Peyer's patch (tissue), 4 donors: ENCODE measurements at places on chromosomes 7 and 10. TPM values are rescaled to one million over a fixed set of nuclear protein-coding genes. Genes with fewer than 3 reads are reported as not detected.

The LRRC17 gene
- 1.1 TPM for total RNA-seq

The TFR2 gene
- total RNA-seq: not detected

The FAM25A gene
- total RNA-seq: not detected

The STRIP2 gene
- 1.2 TPM for total RNA-seq

The FBXL13 gene
- total RNA-seq: 1.3 TPM

The NPTX2 gene
- 0.94 TPM for total RNA-seq

The SPDYE6 gene
- not detected for total RNA-seq

The MMD2 gene
- total RNA-seq: not detected

The MCM10 gene
- 1.3 TPM for total RNA-seq

DNA sequence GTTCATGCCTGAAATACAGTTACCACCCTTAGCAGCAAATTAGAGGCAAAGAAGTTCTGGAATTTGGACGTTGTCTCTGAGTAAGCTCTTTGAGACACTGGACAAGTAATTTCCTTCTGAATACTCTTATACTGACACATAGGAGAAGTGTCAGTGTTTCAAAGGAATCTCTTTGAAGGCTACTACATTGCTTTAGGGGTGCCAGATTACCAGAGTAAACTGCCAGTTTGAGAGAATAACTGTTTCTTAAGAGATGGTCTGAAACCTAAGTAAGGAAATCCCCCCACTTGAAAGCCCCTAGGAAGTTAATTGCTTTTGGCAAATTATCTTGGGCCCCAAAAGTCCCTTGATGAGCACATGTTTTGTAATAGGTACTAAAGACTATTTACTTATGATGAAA is 3.4 kb downstream of the FAS start:
- H3K36me3 ChIP-seq: no peaks in the 10 kb centered on the region
- H3K27ac ChIP-seq: peak overlapping the region; percentile 3
- no peak for DNase-seq
- peaks cover 39% of the 10 kb centered on the region for H3K4me1 ChIP-seq
- H3K4me3 ChIP-seq: no peak overlapping the region

DNA sequence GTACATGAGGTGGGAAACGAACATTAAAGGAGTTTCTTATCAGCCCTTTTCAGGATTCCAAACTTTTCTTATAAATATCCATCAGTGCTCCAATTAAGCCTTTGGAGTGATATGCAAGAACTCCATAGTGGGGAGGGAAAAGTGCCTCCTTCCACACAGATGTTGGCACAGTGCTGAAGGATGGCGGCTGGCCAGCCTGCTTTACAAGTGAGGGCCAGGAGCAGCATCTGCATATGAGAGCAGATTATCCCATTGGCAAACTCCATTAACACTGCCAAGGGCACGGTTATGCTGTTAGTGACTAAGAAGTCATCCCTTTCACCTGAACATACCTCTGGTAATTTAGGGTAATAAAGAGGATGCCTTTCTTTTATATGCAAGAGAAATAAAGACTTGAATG is 543.1 kb downstream of the CNTNAP2 start:
- no peaks in the 10 kb centered on the region for H3K36me3 ChIP-seq
- DNase-seq: no peak
- H3K27me3 ChIP-seq: no peaks in the 10 kb centered on the region
- no peak overlapping the region for H3K4me3 ChIP-seq
- H3K4me1 ChIP-seq: no peaks in the 10 kb centered on the region

DNA sequence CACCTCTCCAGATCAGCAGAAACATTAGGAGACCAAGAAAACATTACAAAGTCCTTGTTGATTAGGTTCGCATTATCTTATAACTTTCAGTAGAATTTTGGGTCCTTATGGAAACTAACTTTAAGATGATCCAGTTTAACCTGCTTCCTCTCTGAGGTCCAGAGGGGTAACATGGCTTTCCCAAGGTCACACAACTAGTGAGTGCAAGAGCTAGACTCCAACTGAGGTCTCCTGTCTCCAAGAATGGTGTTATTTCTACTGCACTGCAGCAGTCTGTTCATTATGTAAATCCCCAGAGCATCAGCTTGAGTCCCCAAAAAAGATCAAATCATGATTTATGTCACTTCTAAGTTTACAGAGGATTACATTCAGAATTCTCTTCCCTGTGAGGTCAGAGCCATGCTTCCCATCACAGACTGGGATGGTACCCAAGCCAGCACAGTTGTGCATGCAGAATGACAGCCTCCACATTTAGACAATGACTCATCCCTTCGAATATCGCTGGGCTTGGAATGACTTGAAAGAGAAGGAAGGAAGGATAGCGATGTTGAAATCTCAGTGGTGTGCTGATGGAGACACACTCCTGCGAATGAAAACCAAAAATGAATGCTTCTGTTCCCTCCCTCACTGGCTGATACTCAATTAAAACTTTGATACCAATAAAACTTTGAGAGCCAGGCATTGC is 163.1 kb upstream of the PLXNA4 start:
- no peak overlapping the region for H3K27ac ChIP-seq
- no peaks in the 10 kb centered on the region for H3K4me1 ChIP-seq
- no peaks in the 10 kb centered on the region for H3K27me3 ChIP-seq
- DNase-seq: no peak
- no peaks in the 10 kb centered on the region for H3K36me3 ChIP-seq

DNA sequence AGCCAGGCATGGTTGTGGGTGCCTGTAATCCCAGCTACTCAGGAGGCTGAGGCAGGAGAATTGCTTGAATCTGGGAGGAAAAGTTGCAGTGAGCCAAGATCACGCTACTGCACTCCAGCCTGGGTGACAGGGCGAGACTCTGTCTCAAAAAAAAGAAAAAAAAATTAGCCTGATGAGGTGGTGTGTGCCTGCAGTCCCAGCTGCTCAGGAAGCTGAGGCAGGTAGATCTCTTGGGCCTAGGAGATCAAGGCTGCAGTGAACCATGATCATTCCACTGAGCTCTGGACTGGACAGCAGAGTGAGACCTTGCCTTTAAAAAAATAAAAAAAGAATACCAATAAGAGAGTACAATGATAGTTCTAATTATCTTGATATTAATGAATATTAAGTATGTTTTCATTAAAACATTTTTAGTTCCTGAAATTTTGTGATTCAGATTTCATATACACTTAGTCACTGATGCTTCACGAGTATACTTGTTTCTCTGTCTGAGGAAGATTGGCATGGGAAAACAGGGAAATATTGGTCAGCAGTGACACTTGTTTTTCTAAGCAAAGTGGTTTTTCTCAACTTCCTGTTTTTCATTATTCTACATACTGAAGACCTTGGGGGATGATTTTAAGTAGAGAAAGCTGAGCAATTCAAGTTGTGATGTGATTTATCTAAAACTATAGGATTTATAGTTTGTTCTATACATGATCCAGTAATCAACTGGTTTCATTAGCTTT is 76.8 kb downstream of the ADK start:
- DNase-seq: no peak
- H3K4me3 ChIP-seq: no peak overlapping the region
- H3K27me3 ChIP-seq: no peaks in the 10 kb centered on the region

DNA sequence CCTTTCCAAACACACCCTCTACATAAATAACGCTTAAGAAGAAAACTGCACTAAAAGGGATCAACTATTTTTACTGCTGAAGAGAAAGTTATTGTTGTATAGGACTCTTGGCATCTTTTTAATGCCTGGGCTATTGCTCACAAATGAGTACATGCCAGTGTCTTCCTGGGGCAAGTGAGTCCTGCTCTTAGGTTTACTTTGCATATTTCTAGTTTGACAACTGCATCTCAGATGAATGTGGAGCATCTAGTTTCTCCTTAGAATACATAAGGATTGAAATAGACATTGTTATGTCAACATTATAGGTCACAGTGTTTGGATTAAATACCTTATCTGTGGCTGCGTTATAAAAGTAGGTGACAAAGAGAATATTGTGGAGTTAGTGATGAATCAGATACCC is 44.5 kb downstream of the PSMC2 start:
- no peaks in the 10 kb centered on the region for H3K27me3 ChIP-seq
- H3K4me3 ChIP-seq: no peak overlapping the region
- no peak for DNase-seq
- no peaks in the 10 kb centered on the region for H3K4me1 ChIP-seq

- H3K27ac ChIP-seq: no peak overlapping the region
- no peak for DNase-seq
- no peaks in the 10 kb centered on the region for H3K4me1 ChIP-seq
- no peaks in the 10 kb centered on the region for H3K36me3 ChIP-seq
- H3K27me3 ChIP-seq: no peaks in the 10 kb centered on the region
Measured at GRCh38 chr10:47035819-47036337, 124.7 kb downstream of the PTPN20 start.

GRCh38 chr7:143456992-143457793 is 13.9 kb downstream of the TAS2R60 start:
- H3K27me3 ChIP-seq: no peaks in the 10 kb centered on the region
- no peak overlapping the region for H3K4me3 ChIP-seq
- H3K27ac ChIP-seq: no peak overlapping the region
- H3K4me1 ChIP-seq: no peaks in the 10 kb centered on the region
- DNase-seq: no peak
- H3K36me3 ChIP-seq: no peaks in the 10 kb centered on the region

DNA sequence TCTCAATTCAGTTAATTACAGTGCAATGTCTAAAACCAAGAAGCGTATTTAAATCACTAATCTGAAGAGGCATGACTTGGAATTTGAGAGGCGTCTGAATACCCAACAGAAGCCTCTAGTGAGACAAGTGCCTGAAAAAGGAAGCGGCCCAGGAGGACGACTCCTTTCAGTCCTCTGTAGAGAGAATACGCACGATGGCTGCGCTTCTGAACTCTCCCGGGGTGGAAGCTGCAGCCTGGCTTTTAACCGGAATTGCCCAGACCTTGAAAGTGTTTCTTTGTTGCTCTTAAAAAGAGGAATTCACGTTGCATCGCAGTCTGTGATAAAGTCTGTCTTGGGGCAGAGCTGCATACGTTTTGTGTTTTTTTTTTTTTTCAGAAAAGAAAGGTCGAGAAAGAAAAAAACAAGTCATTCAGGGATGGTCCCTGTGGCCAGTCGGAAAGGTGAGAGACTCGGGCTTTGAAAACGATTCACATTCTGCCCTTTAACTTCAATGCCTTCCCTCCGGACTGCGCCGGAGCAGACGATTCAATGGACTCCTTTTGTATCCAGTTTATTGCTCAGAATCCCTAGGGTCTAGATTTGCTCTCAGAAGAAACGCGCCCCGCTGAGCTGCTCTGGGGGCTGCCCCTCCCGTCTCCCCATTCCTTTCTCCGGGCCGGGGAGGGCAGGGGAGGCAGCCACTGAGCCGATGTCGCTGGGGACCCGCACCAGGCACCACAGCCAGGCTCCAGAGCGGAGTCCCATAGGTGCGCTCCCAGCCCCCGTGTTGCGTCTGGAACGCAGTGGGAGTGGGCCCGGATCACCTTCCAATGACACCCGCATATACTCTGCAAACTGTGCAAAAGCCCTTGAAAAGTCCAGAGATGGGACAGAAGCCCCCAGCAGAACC is 994 bp upstream of the PTF1A start:
- no peaks in the 10 kb centered on the region for H3K36me3 ChIP-seq
- no peak for DNase-seq
- no peak overlapping the region for H3K27ac ChIP-seq
- H3K4me3 ChIP-seq: no peak overlapping the region
- peaks cover 4% of the 10 kb centered on the region for H3K27me3 ChIP-seq

- H3K27ac ChIP-seq: no peak overlapping the region
- DNase-seq: no peak
- H3K4me3 ChIP-seq: no peak overlapping the region
- peaks cover 17% of the 10 kb centered on the region for H3K36me3 ChIP-seq
- peaks cover 5% of the 10 kb centered on the region for H3K4me1 ChIP-seq
Measured at GRCh38 chr7:107559864-107560263, 3.9 kb downstream of the COG5 start.

GRCh38 chr10:29688230-29688661 is 53.5 kb upstream of the SVIL start:
- no peak overlapping the region for H3K27ac ChIP-seq
- H3K27me3 ChIP-seq: no peaks in the 10 kb centered on the region
- DNase-seq: no peak
- H3K4me1 ChIP-seq: no peaks in the 10 kb centered on the region
- H3K36me3 ChIP-seq: no peaks in the 10 kb centered on the region

- peaks cover 95% of the 10 kb centered on the region for H3K36me3 ChIP-seq
- no peak overlapping the region for H3K4me3 ChIP-seq
- H3K27ac ChIP-seq: no peak overlapping the region
- DNase-seq: no peak
Measured at GRCh38 chr7:107955394-107955793, 47.6 kb downstream of the LAMB1 start.

- no peaks in the 10 kb centered on the region for H3K27me3 ChIP-seq
- DNase-seq: peak; percentile 18
- H3K27ac ChIP-seq: peak overlapping the region; percentile 72
- peaks cover 38% of the 10 kb centered on the region for H3K4me1 ChIP-seq
- no peaks in the 10 kb centered on the region for H3K36me3 ChIP-seq
- no peak overlapping the region for H3K4me3 ChIP-seq
Measured at GRCh38 chr10:124707551-124707950, 36.6 kb downstream of the FAM53B start.

DNA sequence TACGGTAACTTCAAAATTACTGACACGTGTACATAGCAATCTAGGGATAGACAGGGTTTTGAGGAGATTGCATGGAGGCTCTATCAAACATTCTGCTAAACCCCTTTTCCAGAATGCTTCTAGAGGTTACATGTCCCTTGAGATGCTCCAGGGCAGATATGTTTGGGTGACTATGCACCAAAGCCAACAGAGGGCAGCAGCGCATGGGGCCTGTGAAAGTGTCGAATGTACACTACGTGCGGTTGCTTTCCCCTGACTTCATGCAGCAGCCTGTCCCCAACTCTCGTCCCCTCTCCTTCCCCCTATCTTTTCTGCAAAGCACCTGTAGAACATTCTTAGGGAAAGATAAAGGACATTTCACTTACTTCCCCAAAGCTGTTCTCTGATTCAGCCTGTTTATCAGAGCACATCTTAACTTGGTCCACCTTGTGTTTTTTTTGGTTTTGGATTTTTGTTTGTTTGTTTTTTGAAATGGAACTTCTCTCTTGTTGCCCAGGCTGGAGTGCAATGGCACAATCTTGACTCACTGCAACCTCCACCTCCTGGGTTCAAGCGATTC is 90.2 kb downstream of the UBE3C start:
- no peaks in the 10 kb centered on the region for H3K27me3 ChIP-seq
- no peak for DNase-seq
- no peak overlapping the region for H3K4me3 ChIP-seq
- H3K4me1 ChIP-seq: no peaks in the 10 kb centered on the region
- H3K36me3 ChIP-seq: no peaks in the 10 kb centered on the region

DNA sequence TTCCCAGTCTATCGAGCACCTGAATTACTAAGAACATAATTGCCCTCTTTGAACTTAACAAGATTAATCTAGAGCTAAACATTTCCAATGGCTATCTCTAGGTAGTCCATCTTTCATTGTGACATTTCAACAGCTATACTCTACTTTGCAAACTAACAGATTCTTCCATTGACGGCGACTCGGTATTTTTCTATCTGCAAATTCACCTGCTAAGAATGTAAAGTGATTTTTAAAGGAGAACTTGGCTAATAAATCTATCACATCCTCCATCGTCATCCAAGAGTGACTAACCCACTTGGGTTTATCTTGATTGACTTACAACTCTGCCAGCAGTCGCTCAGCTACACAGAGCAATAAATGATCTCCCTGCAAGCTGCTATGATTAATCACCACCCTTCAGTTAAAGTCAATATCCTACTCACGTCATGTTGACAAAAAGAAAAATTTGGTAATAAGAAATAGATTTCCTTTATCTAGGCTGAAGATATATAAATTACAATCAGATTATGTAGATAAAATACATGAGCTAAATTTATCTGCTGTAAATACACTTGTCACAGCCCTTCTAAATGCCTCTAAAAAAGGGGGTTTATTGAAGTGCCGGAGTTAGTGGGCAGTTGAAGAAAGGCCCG is 99.5 kb downstream of the SFMBT2 start:
- no peak for DNase-seq
- no peaks in the 10 kb centered on the region for H3K27me3 ChIP-seq
- no peaks in the 10 kb centered on the region for H3K4me1 ChIP-seq
- no peaks in the 10 kb centered on the region for H3K36me3 ChIP-seq

GRCh38 chr10:35927990-35928488 is 285.9 kb upstream of the FZD8 start:
- no peak for DNase-seq
- no peaks in the 10 kb centered on the region for H3K27me3 ChIP-seq
- H3K4me1 ChIP-seq: no peaks in the 10 kb centered on the region
- no peak overlapping the region for H3K4me3 ChIP-seq
